ENCODE measurements at places on chromosomes 3 and 15.

DNA sequence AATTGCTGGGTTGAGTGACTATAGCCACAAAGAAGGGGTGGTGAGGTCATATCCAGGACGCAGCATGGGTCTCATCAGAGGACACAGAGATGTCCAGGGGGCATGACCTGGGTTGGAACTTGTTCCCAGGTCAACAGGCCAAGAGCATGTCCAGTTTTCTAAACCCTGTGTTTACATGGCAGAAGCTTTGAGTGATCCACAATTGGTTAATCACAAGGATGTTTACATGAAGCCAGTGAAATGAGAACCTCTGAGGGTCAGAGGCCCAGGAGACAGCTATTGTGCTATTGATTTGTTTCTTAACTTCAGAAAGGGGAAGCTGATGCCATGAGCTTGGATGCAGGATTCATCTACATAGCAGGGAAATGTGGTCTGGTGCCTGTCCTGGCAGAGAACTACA lies 42.2 kb upstream of the TOPBP1 start:
- no peak for DNase-seq

- no peak for DNase-seq
These were observed 26.9 kb downstream of the GASK1A start for GRCh38 chr3:43005981-43006380.

DNA sequence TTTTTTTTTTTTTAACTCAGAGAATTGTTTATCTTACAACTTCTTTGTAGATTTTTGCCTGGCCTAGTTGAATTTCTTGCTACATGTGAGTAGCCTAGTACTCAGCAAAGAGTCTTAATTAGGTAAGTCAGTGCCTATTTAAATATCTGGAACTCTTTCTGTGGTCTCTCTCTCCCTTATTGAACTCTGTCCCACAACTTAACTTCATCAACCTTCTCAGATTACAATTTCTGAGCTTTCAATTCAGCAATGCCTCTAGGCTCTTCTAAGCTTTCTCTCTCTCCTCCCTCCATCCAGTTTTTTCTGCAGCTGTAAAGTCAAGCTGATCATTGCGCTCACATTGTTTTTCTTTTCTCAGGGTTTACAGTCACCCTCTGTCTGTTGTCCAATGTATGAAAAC lies 517.6 kb upstream of the ROBO1 start:
- no peak for DNase-seq

GRCh38 chr3:196377321-196377720 lies 39.1 kb upstream of the TM4SF19 start:
- DNase-seq, result no peak

GRCh38 chr15:74426404-74427281 lies 7.1 kb downstream of the SEMA7A start:
- DNase-seq, result no peak

DNA sequence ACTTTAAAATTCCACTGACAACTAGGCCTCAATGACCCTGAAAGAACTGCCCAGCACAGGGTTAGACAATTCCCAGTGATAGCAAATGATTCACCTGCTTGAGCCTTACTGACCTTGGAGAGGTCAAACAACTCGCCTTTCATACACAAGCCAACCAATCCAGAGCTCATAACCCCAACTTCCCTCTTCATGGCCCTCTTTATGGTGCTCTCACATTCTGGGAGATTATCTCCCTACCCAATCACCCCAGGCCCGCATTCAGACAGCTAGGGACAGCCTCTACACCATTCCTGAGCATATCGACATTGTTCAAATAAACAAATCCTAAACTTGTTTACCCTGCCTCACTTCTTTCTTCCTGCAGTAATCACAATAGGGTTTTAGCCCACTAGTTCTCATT lies 32.2 kb upstream of the COLQ start:
- no peak for DNase-seq

DNA sequence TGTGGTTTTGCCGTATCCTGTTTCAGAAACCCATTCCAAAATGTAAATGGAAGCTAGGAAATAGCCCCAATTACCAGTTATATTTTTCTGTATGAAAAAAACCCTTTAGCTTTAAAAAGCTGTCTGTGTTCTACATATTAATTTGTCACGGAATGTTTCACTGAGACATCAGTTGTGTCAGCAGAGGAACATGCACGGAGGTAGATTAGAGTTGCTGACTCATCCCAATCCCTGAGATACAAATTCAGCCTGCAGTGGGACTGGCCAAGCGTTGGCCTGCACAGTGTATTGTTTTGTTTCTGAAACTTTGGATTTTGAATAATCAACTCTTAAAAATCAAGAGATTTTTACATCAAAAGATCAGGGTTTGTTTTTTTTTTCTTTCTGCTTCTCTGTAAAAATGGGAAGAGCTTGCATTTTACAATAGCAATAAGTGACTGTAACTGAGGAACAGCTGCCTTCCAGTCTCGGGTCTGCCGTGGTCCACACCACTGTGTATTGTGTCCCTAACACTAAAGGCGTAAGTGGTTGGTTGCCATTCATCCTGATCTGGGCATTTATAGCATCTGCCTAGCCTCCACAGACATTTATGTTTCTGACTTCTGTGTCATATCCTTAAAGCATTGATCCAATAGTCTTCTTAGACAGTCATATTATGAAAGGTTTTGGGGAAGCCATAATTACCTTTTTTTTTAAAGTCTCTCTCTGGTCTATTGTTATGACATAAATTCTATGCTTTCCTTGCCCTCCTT lies 218.1 kb downstream of the ADAMTSL3 start:
- DNase-seq, result no peak

- no peak for DNase-seq
These were observed 43.7 kb downstream of the LRRC49 start for GRCh38 chr15:70936326-70936725.

GRCh38 chr15:39188930-39189329 lies 391.9 kb upstream of the THBS1 start:
- no peak for DNase-seq

GRCh38 chr15:73897441-73898261 lies 24.3 kb downstream of the TBC1D21 start:
- no peak for DNase-seq

- no peak for DNase-seq
These were observed 114.2 kb upstream of the THRB start for GRCh38 chr3:24608701-24609390.

DNA sequence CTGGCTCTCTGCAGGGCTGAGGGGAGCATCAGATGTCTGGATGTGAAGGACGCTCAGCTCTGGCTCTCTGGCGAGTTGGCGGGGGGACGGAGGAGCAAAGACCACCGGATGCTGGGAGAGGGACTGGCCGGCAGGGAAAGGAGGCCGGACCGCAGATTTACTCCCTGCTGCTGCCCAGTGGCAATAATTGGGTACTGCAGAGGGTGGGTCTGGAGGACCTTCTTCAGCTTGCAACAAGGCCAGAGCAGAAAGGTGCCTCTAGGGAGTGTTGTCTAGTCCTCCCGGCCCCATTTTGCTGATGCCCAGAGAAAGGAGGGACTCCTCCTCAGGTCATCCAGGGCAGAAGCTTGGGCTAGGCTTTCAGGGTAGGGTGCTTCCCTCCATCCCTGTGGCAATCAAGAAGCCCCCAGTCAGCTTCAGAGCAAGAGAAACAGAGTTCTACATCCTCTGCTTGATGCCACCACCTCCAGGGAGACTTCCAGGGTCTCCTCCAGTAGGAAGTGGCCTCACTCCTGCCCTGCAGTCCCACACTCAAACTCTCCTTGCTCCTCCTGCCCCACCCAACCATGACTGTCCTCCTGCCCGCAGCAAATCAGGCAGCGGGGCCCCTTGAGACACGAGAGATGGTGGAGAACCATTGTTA lies 20.3 kb upstream of the CSPG4 start:
- DNase-seq, result no peak

- no peak for DNase-seq
These were observed 308.6 kb downstream of the MECOM start for GRCh38 chr3:169354774-169355501.

GRCh38 chr3:10982782-10983181 lies 9.8 kb upstream of the SLC6A1 start:
- no peak for DNase-seq

DNA sequence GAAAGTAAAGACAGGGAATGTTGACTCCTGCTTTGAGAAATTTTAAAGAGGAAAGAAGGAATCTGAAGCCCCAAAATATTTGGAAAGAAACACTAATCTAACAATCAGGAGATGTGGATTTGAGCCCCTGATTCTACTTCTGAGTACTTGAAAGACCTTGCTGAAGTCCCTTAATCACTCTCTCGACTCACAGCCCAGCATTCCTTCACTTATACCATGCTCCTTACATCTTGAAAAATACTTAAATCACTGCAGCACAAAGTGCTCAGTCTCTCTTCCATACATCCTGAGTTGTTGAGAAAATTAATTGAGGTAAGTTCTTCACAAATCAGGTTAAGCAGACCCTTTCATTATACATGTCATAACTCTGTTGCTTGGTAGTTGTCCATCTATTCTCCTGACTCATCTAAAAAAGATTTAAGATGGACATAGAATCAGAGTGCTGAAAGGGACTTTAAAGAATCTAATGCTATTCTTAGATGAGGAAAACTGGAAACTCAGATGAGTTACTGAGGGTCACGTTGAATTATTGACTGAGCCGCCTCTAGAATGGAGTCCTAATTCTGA lies 72.8 kb upstream of the THSD4 start:
- DNase-seq, result no peak

DNA sequence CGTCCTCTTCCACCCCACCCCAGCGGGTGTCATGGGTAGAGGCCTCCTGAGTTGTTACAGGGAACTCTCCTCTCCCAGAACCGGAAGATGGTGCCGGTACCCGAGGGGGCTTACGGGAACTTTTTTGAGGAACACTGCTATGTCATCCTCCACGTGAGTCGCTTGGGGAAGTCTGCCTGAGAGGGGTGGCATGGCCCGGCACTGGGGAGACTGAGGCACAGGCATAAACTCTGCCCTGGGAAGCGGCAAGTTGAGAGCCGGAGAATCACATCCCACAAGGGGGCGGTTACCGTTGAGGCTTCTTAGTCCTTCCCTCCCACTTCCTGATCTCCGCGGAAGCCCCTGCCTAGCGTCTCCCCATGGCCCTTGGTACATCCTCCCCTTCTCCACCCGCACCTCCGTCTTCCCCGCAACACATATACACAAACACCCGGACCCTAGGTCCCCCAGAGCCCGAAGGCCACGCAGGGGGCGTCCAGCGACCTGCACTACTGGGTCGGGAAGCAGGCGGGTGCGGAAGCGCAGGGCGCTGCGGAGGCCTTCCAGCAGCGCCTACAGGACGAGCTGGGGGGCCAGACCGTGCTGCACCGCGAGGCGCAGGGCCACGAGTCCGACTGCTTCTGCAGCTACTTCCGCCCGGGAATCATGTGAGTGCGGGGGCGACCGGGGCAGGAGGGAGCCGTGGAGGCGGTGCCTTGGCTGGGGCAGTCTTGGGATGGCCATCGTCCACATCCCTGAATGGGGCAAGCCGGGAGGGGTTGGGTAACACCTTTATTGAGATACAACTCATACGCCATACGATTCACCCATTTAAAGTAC lies 3.4 kb downstream of the VILL start:
- DNase-seq, result peak; percentile 88

DNA sequence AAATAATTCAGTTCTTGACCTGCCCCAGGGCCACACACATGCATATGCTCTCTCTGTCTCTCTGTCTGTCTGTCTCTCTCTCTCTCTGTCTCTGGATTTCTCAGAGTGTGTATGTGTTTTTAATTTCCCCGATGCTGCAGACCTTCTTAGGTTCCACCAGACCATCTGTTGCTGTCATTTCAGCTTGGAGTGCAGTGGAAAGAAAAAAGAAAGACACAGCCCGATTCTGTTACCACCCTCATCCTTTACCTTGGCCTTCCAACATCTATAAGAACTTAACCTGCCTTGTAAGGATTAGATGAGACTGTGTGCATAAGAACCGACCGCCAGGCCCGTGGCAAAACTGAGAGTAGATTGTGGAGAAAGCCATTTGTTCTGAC lies 9.7 kb upstream of the PGPEP1L start:
- no peak for DNase-seq

GRCh38 chr3:107845380-107846278 lies 245.2 kb downstream of the CD47 start:
- no peak for DNase-seq

DNA sequence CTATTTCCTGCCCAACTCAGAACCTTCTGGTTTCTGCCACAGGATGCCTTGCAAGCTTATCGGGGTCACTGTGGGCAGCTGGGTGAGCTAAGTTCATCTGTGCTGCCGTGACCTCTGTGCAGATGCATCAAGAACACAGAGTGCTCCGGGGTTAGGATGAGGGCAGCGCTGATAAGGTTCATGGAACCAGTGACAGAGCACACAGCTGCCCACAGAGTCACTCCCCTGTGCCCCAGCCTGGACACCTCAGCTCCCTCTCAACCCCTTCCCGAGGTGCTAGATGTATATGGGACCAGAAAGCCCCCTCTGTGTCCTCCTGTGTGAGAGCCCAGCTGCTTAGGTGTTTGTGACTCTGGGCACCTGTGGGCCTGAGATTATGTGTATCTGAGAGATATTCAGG lies 15.8 kb upstream of the ALAS1 start:
- DNase-seq, result no peak

DNA sequence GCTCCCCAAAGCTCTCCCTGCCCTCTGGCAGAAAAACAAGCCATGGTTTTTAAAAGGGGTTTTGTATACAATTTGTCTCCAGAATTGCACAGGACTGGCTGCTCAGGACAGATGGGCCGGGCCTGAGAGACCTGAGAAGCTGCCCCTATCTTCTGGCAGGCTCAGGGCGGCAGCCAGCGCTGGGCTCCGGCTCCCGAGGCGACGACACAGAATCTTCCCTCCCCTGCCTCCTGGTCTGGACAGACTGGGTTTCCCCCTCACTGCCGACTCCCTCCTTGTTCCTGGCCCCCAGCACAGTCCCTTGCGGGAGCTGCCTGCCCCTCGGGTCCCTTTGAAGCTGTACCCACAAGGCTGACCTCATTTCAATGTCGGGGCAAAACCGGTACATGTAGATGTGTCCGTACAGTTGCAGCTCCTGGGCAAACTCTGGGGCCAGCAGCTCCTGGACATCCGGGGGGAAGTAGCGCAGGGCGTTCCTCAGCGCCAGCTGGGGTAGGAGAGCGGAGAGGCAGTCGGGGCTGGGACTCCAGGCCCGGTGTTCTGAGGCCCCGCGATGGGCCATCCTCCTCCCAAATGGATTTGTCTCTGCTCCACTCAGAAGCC lies 7.2 kb downstream of the UROC1 start:
- DNase-seq, result no peak

DNA sequence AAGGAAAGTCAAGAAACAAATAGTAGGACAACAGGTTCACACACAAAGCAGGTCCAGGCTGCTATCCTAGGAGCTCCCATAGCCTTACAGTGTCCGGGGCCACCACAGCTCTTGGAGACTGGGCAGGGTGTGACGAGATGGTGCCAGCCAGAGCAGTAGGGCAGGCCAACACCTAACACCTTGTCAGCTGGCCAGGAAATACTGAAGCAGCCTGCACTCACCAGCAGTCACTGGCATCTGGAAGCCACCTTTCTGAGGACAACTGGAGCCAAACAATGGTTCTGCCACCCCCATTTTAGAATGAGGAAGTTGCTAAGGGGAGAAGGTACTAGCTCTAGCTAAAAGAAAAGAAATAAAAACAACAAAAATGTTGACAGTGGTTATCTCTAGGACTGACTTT lies 47.2 kb downstream of the CCDC12 start:
- no peak for DNase-seq

All from ascending aorta (tissue), 2 donors.